ENCODE measurements at places on chromosomes 1 and 21. TPM values are rescaled to one million over a fixed set of nuclear protein-coding genes. Genes with fewer than 3 reads are reported as not detected.

The AZIN2 gene
- polyA plus RNA-seq = 5.9 TPM

The SLAMF1 gene
- polyA plus RNA-seq = not detected

The HAO2 gene
- polyA plus RNA-seq = 80.5 TPM

The WNT3A gene
- 0.07 TPM for polyA plus RNA-seq

The RUNX1 gene
- polyA plus RNA-seq = 3.0 TPM
